ENCODE measurements at places on chromosomes 5 and 9.

- DNase-seq: peak; percentile 27
Observed at GRCh38 chr5:101897914-101898313, 398.2 kb downstream of the SLCO4C1 start.

- DNase-seq: no peak
Observed at GRCh38 chr5:148962200-148962550, 100.7 kb downstream of the SH3TC2 start.

DNA sequence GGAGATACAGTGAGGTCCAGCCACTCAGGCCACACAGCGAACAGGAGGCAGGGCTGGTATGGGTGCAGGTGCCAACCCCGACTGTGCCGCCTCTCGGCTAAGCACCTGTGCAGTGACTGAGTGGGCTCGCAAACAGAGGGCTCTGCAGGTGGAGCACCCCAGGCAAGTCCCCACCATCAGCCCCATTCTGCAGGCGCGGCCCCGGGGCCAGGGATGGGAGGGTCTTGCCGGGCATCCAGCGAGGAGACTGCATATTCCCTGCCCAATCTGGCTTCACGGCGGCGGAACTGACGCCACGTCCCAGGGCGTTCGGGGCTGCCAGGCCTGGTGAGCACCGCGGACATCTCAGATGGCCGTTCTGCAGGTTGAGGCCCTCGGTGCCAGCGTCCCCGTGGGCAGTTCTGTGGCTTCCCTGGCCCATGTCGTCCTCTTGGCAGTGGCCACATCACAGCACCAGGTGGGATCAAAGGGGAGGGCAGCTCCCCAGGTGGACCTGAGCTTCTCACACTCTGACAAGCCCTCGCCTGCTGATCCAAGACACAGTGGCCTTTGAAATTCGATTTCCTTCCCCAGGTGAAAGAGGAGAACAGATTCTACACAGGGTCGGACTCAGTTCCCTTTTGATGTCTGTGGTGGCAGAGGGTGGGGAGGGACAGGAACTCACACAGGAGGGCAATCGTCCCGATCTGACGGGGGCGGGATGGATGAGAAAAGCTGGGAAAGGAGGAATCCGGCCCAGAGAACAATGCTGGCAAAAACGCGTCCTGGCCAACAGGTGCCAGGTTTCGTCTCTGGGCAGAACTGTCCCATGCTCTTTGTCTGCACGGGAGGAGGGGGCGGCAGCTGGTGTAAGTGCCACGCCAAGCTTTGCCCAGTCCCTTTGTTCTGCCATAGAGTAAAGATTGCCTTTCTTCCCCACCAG is 18.8 kb downstream of the DBH start:
- DNase-seq: peak; percentile 34

GRCh38 chr5:134245101-134245604 is 19.3 kb upstream of the PPP2CA start:
- DNase-seq: peak; percentile 37

- no peak for DNase-seq
Observed at GRCh38 chr5:179923436-179923835, 15.7 kb upstream of the TBC1D9B start.

GRCh38 chr9:114039484-114039883 is 38.6 kb downstream of the AMBP start:
- DNase-seq: no peak

DNA sequence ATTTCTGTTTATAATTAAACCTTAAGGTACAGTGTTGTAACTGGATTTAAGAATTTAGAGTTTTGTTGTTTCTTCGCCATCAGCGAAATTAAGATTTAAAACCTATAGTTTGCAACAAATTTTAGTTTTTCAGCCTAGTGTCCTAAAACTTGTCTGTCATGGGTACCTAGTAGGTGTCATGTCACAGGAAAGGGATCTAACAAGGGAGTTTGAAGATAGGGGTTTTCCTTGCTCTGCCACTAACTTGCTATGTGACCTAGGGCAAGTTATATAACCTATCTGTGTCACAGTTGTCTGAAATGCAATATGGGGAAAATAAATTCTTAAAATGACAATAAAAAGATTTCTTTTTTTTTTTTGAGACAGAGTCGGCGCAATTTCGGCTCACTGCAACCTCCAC is 9.2 kb upstream of the ABL1 start:
- DNase-seq: no peak

DNA sequence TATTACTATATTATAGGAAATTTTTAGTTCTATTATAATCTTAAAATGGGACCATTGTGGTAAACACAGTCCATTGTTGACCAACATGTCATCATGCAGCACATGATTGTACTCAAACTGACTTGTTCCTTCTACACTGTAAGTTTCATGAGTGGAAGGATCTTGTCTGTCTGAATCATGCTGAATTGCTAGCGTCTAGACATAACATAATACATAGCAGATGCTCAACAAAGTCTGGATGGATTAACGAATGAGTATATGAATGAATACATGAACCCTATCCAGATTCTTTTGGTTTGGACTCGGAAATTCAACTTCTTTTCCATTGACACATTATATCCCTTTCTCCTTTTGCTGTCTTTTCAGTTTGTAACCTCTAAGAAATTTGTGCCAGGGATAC is 429.2 kb upstream of the SGCD start:
- DNase-seq: no peak

All from brain (organoid and tissue), 16 donors.